ENCODE measurements at places on chromosomes 11 and 22.

DNA sequence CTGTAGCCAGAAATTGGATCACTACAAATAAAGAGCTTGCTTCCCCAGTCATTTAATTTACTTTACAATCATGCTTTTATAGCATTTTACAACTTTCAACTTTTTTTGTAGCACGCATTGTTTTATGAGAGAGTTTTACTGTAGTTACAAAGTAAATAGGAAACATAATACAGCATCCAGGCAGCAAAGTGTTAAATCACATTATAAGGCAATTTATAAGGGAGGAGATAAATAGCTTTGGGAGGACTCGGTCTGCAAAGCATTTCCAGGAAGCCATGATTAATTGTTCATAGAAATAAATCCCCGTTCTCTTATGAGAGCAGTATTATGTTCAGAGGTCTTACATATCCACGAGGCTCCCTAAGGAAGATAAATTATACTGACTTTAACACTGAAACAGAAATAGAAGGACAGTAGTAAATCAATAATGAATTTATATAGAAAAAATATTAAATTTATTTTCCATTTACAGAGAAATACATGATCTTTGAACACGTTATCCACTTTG is 792.6 kb upstream of the RAG2 start:
- DNase-seq = no peak

GRCh38 chr22:30326255-30326705 is 461 bp downstream of the TBC1D10A start:
- DNase-seq = no peak

GRCh38 chr11:126172596-126173038 is 38.8 kb downstream of the RPUSD4 start:
- DNase-seq = no peak

DNA sequence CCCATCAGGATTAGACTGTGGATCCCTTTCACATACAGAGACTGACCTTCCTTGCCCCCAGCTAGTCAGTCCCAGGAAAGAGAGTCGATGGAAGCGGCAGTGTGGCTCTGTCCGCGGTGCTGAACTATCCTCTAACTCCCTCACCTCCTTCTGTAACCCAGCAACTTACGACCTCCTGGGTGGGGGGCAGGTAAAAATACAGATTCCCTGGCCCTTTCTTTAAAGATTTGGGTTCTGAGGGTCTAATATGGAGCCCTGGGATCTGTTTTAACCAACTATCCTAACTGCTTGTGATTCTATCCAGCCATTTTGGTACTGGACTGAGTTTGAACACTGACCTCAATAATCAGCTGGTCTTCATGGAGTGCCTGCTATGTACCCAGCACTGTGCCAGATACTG is 23.2 kb downstream of the MFNG start:
- DNase-seq = no peak

DNA sequence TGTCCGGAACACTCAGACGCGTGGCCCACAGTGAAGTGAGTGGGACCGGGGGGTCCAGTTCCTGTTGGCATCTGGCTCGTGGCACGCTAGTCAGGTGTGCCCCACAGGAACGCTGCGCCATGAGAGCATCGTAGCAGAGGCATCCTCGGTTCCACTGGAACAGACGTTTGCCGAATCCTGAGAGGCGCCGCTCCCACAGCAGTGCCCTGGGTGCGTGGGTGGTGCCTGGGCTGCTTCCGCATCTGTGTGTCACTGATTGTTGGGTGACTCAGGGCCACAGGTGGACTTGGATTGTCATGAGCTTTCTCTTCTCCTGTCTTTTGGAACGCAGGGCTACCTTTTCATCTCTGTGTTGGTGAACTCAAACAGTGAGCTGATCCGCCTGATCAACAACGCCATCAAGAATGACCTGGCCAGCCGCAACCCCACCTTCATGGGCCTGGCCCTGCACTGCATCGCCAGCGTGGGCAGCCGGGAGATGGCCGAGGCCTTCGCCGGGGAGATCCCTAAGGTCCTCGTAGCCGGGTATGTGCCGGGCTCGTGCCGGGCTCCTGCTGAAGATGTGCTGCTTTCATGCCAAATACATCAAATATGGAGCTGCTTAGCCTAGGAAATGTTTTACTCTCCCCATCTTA is 46.2 kb downstream of the AP2A2 start:
- DNase-seq = no peak

GRCh38 chr11:117230999-117231841 is 653 bp downstream of the PCSK7 start:
- no peak for DNase-seq

GRCh38 chr11:100574894-100575769 is 112.0 kb upstream of the ARHGAP42 start:
- DNase-seq = peak; percentile 25

DNA sequence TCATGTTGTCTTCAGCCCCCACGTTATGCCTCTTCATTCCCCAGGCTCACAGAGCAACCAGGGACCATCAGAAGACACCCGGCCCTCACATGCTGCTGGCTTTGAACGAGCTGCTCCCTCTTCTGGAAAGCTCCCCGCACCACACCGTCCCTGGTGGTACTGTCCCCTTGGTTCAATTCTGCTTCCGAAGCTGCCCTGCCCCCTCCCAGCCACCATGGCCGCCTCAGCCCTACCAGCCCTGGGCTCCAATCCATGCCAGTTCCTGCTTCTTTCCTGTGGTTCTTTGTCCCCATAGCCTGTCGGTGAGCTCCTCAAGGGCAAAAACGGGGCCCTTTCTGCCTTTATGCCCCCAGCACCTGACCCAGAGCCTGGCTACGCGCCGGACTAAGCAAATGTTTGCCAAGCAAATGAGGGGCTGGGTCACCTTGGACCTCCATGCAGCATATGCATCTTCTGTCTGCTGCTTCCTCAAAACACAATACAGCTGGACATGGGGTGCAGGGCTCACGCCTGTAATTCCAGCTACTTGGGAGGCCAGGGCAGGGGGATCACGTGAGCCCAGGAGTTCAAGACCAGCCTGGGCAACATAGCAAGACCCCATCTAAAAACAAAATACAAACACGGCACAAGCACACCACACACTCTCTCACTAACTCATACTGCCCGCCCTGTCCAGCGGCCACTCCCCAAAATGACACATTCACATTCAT is 21.3 kb downstream of the TNKS1BP1 start:
- DNase-seq = no peak

DNA sequence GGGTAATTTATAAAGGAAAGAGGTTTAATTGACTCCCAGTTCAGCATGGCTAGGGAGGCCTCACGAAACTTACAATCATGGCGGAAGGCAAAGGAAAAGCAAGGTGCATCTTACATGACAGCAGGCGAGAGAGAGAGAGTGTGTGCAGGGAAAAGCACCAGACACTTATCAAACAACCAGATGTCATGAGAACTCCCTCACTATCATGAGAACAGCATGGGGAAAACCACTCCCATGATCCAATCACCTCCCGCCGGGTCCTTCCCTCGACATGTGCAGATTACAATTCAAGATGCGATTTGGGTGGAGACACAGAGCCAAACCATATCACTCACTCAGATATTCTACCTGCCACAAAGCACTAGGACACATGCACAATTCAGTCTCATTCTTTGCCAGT is 48.1 kb upstream of the HMGXB4 start:
- DNase-seq = no peak
